ENCODE measurements at places on chromosomes 3 and 15.

DNA sequence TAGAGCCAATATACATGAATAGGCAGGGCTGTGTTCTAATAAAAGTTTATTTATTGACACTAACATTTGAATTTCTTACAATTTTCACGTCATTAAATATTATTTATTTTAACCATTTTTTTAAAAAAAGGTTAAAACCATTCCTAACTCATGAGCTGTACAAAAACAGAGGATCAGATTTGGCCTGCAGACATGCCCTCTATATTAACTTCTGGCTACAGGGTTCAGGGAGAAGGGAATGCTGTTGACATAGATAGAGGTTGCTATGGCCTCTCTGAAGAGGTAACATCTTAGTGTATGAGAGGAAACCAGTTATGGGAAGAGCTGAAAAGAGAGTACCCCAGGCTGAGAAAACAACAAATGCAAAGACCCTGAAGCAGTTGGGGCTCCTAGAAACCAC, 19.1 kb upstream of the RAP2B start:
- no peak for DNase-seq

DNA sequence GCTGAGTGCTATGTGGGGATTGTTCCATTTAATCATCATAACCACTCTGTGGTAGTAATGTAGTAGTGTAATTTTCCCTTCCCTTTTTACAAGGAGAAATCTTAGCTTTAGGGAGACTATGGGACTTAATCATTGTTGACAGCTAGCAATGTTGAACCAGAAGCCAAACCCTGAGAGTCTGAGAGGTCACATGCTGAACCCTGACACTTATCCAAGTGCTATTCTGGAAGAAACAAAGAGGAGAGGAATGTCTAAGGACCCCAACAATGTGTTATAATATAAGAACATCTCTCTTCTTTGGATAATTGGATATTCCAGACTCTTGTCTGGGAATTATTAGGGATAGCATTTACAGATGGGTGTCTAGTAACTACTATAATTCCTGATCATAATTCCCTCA, 58.4 kb downstream of the GAP43 start:
- DNase-seq: no peak

- no peak for DNase-seq
These were observed 15.8 kb upstream of the SEC11A start for GRCh38 chr15:84731774-84732173.

DNA sequence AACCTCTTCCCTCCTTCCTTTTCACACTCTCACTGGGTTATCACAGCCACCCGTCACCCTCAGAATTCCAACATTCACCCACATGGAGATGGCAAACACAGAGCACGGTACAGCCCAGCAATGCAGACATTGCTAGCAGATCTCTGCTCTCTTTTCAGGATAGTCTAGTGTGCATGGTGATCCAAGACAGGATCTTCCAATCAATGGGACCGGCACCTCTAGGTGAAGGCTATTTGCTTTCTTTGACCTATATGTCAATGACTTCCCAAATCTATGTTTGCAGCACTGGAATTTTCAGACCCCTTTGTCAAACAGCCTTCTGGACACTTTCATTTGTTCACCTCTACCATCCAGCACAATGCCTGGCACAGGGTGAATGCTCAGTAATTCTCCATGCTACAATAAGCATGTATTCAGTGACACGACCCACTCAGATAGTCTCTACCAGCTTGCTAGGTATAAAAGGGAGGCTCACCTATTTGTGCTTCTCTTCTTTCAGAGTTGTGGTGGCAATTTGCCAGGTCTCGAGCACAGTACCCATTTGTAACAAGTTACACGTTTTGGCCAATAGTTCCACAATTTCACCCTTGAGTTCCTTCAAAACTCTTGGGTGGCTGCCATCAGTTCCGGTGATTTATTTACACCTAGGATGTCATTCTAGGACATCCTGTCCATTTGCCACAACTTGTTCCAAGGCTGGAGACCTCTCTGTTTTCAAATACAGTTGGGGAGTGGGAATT, 279.1 kb upstream of the ICE2 start:
- no peak for DNase-seq

GRCh38 chr3:126523745-126524428, at the start of gene CHST13:
Gene CHST13, plus strand, starts transcription at chr3:126524155. Its CDS starts 178 bp downstream, at chr3:126524333.
- peak; percentile 17 for DNase-seq

- DNase-seq: peak; percentile 37
These were observed 929.2 kb upstream of the CFAP20DC start for GRCh38 chr3:59978979-59979378.

GRCh38 chr3:5264896-5265770, 77.6 kb downstream of the EDEM1 start:
- no peak for DNase-seq

DNA sequence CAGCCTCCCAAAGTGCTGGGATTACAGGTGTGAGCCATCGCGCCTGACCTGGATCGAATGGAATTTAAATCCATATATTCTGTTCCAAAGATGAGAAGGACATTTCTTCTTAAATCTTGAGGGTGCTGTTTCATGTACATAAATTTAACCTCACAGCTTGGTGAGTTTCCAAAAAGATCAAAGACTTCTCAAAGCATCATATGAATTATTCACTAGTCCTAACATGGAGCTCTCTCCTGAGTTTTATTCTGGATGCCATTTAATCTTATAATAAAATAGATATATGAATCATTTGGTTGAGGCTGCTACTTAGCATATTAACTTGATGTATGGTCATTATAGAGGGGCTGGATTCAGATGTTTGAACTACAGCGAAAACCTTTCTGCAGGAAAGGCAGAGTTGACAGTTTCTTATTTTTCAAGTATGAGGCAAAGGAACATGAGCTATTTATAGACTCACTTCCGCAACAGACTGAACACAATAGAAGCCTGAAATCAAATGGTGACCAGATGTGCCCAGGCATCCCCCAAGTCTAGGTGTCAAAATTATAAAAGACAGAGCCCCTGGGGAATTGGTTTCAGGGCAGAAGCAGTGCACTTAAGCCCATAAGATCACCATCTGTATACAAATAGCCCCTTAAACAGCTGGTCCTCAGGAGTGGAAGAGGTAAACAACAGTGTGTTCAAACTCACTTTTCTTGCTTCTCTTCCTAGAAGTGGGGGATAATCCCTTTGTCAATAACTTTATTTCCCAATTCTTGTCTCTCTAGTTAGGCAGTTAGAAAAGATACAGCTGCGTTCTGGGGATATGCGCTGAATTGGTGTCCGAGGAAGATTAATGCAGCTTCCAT, 29.7 kb downstream of the STARD9 start:
- DNase-seq: no peak

- DNase-seq: no peak
These were observed 278.9 kb downstream of the MEX3B start for GRCh38 chr15:81766829-81767475.

- DNase-seq: no peak
These were observed 5.4 kb downstream of the NKIRAS1 start for GRCh38 chr3:23911397-23911796.

GRCh38 chr3:100184948-100185570, 70.8 kb upstream of the FILIP1L start:
- DNase-seq: no peak

- DNase-seq: no peak
These were observed 115.1 kb downstream of the LPP start for GRCh38 chr3:188269040-188269439.

DNA sequence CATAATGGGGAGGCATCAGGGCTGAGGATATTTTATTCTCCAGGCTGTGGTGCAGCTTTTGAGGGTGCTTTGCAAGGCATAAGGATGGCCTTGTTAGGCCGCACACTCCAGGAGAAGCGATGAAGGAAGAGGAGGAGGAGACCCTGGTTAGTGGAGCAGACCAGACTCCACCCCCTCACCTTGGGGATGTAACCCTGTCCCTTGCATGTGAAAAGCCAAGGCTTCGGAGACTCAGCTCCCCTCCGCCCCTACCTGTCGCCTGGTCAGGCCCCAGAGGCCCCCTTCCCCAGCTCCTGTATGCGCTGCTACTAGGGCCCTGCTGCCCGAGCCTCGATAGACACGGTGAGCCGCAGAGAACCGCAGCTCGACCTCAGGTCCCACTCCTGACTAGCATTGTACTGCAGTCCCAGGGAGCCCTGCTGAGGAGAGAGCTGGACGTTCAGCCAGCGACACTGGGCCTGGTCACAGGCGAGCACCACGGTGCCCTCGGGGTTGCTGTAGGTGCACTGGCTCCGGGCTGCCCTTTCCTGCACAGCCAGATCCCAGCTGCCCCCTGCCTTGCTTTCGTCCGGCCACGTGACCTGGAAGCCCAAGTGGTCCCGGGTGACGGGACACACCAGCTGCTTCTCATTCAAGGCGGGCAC, 10.2 kb downstream of the CPN2 start:
- DNase-seq: no peak

DNA sequence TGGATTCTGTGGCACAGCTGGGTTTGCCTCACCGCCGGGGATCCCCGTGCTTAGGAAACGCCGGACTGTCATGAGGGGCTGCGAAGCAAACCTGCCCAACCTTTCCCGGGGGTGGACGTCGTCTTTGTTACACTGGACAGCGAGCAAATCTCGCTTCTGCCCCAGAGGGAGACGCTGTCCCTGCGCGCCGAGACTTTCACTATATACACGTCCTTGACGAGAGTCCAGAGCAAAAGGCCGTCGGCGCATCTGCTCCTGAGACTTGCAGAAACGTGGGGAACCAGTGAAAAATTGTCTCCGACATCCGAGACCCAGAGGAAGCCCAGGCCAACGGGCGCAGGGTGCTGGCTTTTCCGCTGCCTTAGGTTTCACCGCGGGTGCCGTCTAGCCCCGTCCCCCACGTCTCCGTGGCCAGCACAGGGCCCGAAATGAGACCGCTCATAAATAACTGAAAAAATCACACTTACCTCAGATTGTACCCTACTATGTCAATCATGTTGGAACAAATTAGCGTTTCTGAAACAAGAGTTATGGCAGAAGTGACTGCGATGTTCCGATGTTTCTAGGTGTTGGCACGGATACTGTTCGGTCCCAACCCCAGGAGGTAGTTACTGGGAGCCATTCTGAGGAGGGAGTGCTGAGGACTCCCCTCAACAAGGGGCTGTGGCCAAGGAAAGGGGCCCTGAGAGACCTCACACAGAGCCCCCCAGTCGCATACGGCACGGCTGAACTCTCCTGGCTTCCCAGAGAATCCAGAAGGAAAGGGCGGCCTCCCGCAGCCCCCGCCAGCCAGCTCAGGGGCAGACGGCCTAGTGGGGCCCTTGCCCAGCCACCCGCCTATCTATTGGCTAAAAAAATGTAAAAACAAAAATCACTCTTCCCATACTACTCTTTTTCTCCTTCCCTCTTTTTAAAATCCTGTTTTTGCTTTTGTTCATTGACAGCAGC, 14.4 kb upstream of the MUC4 start:
- DNase-seq: no peak

GRCh38 chr15:91456921-91457320, 356.9 kb downstream of the SV2B start:
- DNase-seq: no peak

- no peak for DNase-seq
These were observed 1.6 kb downstream of the RARB start for GRCh38 chr3:25429361-25430286.

- no peak for DNase-seq
These were observed 781.1 kb downstream of the TUSC7 start for GRCh38 chr3:117490716-117491115.

DNA sequence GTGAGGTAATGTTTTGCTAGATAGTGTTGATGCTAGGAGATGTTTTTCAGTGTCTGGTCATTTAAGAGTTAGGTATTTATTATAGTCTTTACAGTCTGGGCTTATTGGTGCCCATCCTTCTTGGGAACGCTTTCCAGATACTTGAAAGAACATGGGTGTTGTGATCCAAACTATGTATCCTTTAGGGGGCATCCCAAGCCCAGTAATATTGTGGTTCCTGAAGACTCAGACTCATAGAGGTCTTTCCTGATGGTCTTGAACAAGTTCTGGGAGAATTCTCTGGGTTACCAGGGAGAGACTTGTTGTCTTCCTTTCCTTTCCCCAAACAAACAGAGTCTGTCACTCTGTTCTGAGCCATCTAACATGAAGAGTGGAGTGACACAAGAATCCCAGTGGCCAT, 99.7 kb upstream of the LRRC3B start:
- DNase-seq: no peak

DNA sequence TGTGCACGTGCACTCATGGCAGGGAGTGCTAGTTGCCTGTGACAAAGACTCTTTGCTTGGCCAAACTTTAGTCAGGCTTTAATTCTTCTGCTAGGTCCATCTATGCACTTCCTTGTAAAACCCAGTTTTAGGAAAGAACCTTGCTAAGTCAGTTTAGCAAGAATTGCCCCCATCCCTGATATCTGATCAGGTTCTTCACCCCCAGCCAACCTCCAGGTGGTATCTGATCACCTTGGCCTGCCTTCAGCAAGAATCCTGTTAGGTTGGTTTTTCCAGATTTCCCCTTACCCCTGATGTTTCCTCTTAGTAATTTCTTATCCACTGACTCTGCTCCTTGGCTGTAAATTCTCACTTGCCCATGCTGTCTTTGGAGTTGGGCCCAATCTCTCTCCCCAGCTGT, 8.4 kb downstream of the HSPBAP1 start:
- DNase-seq: no peak

DNA sequence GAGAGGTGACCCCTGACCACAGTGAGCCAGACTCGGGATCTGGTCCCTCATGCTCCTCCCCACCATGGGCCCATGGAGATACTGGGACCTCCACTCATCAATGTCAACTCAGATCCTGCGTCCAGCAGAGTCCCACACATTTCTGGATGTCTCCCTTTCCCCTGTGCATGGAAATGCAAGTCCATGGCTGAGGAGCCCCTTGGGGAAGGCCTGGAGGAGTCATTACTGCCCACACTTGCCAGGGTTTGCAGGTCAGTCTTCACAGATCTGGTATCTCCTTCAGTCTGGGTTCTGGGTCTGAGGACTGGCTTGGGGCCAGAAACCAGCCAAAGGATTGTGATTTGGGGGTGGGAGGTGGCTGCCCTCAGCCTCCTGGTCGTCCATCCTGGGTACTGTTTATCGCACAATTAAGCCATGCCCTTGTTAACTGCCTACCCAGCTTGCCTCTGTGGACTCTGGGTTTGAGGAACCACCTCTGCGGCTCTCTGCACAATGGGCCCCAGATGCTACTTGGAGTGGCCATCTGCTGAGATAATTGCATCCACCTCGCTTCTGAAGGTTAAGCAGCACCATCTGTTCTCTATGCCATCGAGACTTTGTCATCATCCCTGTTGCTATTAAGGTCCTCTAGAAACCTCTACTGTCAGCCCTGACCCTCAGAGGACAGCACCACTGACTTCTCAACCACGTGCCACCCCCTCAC, 49.9 kb upstream of the KLF13 start:
- DNase-seq: no peak

GRCh38 chr3:59404064-59404463, 354.2 kb upstream of the CFAP20DC start:
- DNase-seq: no peak

- DNase-seq: no peak
These were observed 67.4 kb downstream of the GRIP2 start for GRCh38 chr3:14472471-14473351.

DNA sequence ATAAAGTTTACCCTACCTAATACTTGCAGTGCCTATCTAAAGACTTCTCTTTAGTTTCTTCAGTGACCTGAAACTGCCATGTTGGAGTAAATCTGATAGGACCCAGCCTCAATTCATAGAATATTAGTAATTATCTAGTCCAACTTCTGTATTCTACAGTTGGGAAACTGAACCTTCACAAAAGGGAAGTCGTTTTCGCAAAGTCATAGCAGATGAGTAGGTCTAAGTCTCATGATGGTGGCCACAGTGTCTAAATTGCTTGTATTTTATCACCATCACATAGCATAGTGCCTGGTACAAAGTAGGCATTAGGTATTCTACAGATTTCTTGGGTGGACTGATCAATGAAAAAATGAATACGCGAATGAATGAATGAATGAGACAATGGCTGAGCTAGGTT, 8.4 kb downstream of the GMNC start:
- DNase-seq: no peak

- DNase-seq: no peak
These were observed 89.8 kb downstream of the CADPS start for GRCh38 chr3:62785384-62785783.

GRCh38 chr3:171165983-171166382, 139.5 kb upstream of the SLC2A2 start:
- DNase-seq: no peak

Measured in CD4-positive, alpha-beta T cell treated with Interferon alpha-2 for 1 hour (primary cell).